PC-3 (cell line): ENCODE measurements at places on chromosomes 7 and 10.

GRCh38 chr10:79136236-79137005 lies 67.7 kb downstream of the ZMIZ1 start:
- H3K27me3 ChIP-seq: no peaks in the 10 kb centered on the region
- peaks cover 15% of the 10 kb centered on the region; the same call in 1 of the 2 replicates for H3K36me3 ChIP-seq
- H3K4me3 ChIP-seq: no peak overlapping the region
- H3K4me1 ChIP-seq: 0 out of 2 replicates have a peak, but pooled peaks cover 4% of the 10 kb centered on the region

- DNase-seq: no peak
- no peaks in the 10 kb centered on the region for H3K36me3 ChIP-seq
- no peaks in the 10 kb centered on the region for H3K4me1 ChIP-seq
- H3K4me3 ChIP-seq: no peak overlapping the region
Observed at GRCh38 chr10:112332022-112332421, 41.9 kb upstream of the ACSL5 start.

GRCh38 chr7:27842851-27843250 lies 102.9 kb downstream of the TAX1BP1 start:
- no peaks in the 10 kb centered on the region for H3K36me3 ChIP-seq
- H3K4me1 ChIP-seq: no peaks in the 10 kb centered on the region
- no peak overlapping the region for H3K4me3 ChIP-seq
- DNase-seq: no peak

- no peak overlapping the region for H3K27ac ChIP-seq
- no peak overlapping the region for H3K4me3 ChIP-seq
- peaks cover 6% of the 10 kb centered on the region for H3K4me1 ChIP-seq
- H3K36me3 ChIP-seq: no peaks in the 10 kb centered on the region
- no peaks in the 10 kb centered on the region for H3K27me3 ChIP-seq
Observed at GRCh38 chr10:114087655-114088054, 44.0 kb downstream of the ADRB1 start.

- H3K4me1 ChIP-seq: no peaks in the 10 kb centered on the region
- DNase-seq: no peak
- no peak overlapping the region for H3K27ac ChIP-seq
- H3K36me3 ChIP-seq: no peaks in the 10 kb centered on the region
- H3K4me3 ChIP-seq: no peak overlapping the region
Observed at GRCh38 chr10:94156453-94156852, 162.7 kb downstream of the PLCE1 start.
